Activated T-cell treated with anti-CD3 and anti-CD28 coated beads for 48 hours (primary cell): ENCODE measurements at places on chromosomes 12 and 14.

DNA sequence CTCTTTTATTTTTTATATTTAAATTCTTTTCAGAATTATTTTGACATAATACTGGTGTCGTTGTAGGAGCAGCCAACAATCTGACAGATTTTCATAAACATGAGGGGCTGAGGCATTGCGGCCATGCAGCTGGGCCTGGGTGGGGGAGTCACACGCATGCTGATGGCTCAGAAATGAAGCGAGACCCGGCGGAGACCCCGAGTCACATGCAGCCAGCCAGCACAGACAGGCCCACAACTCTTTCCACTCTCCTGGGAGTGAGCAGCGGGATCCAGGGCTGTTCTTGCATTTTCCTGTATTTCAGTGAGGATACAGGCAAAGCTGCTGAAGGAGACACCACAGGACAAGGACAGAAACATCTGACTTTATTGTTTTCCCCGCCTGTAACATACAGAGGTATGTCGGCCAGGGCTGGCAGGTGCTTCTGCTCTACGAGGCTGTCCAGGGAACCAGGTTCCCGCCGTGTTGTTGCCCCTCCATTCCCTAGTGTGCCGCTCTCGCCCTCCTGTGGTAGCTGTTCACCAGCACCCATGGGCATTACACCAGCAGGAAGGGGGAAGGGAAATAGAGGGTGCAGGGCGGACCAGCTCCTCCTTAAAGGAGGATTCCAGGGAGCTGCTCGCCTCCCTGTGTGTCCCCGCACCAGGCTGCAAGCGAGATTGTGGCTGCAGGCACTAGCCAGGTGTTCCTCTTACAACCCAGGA is 30.5 kb downstream of the FZD10 start:
- no peak for DNase-seq

GRCh38 chr12:91655966-91656365 is 473.3 kb upstream of the DCN start:
- no peak for DNase-seq

- no peak for DNase-seq
Measured at GRCh38 chr14:27528328-27528727, 930.5 kb upstream of the NOVA1 start.

GRCh38 chr12:100279607-100280244 is 12.7 kb downstream of the SCYL2 start:
- DNase-seq: no peak

DNA sequence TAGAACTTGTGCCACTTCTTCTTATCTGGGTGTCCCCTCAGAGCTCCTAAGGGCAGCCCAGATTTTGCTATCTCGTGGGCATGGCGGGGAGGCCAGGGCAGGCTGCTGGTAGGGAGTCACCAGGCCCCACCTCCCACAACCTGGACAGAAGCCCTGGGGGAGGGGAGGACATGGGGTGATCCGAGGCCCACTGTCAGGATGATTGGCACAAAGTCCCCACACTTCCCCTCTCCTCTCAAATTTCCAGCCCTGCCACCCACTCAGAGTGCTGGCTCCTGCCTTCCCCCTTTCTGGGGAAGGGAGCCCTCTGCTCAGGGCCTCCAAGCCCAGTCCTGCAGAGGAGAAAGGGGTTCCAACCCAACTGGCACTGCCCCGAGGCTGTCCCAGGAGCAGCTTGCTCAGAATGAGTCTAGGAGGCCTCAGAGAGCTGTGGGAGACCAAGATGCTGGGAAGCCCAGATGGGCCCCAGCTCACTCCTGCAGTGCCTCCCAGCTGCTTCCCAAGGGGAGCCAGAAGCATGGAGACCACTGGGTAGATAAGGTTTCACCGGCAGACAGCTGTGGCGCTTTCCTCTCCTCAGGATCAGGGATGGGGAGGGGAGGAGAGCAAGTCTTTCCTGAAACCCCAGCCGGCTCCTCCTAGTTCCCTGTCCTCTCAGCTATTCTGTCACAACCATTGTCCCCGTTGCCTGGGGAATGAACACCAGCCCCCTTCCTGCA is 82.8 kb downstream of the B4GALNT3 start:
- DNase-seq: no peak

- DNase-seq: no peak
Measured at GRCh38 chr12:89427508-89428156, 75.3 kb upstream of the DUSP6 start.

DNA sequence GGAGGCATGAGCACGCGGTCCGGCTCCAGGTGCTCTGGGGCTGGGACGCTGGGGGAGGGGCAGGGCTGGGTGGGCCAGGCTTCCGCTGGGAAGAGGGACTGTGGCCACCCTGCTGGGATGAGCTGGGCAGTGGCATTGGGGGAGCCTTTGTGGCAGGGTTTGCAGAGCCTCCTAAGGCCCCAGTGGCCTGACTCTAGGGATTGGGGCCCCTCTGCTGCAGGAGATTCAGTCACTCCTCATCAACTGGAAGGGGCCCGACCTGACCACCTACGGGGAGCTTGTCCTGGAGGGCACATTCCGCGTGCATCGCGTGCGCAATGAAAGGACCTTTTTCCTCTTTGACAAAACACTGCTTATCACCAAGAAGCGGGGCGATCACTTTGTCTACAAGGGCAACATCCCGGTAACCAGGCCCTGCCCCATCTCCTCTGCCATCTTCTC is 26.9 kb downstream of the PLEKHG3 start:
- DNase-seq: no peak

DNA sequence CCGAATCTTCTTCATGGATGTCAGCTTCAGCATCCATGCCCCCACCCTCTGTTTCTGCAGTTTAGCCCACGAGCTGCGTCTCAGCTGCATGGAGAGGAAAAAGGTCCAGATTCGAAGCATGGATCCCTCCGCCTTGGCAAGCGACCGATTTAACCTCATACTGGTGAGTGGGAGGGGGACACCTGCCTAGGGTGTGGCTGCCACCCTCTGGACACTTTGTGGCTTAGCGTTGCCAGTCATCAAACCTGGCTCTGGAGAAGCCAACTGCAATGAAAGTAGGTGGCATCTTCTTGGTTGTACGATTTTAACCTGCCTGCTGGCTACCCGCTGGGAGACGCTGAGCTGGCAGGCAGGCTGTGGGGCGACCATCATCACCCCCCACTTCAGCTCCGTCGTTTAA is 16.7 kb downstream of the DCAF4 start:
- no peak for DNase-seq

DNA sequence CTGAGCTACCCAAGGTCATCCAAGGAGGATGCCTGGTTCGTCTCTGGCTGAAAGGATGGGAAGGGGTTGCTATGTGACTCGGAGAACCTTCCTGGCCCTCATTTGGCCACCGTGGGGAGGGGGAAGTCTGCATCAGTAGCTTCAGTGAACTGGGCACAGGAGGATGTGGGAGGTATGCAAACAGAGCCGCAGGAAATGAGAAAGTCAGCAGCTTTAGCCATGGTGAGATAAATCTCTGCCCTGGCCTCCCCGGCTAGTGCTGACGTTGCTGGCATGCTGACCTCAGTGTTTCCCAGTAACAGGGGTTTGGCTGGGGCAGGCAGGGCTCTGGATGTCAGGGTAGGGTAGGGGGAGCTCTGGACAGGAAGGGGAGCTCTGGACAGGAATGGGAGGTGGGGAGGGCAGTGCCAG is 2.3 kb upstream of the CEBPE start:
- DNase-seq: no peak

- DNase-seq: no peak
Measured at GRCh38 chr12:80100591-80100990, 1.3 kb downstream of the OTOGL start.

DNA sequence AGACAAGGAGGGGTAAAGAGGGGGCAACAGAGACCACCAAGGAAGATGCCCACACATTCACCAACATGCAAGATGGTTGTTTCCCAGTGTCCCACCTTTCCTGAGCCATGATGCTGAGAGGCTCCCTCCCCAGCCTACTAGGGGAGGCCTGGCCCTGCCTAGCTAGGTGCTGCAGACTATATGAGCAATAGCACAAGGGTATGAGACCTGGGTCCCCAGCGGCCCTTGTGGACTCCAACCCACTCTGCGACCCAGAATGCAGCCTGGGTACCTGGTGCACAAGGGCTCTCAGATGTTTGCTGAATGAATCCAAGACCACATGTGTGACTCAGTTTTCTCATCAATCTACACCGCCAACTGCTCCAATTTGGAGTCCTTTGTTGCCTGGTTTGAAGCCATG is 13.9 kb downstream of the TGFB3 start:
- no peak for DNase-seq

DNA sequence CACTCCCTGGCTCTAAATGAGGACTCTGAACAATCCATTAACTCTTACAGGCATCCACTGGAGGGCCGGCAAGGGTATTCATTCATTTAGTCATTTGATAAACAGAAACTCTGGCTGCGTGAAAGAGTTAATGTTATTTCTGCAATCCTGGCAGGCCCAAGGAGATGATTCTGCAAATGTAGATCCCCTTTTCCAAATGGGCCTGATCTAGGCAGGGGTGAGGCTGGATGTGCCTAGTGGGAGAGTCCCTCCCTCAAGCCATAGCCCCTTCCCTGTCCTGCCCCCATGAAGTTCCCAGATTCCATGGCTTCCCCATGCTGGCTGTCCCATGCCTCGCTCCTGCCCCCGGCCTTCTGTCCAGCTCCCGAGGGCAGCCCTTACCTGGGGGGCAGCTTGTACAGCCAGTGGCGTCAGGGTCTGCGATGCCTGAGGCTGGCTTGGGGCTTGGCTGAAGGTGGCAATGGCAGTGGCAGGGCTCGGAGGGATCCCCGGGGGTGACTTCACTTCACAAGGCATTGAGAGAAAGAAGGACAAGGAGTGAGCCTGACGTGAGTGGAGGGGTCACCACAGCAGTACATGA is 18.4 kb downstream of the POU6F1 start:
- no peak for DNase-seq

GRCh38 chr14:73457041-73457923 is 1.1 kb downstream of the NUMB start:
- no peak for DNase-seq

GRCh38 chr12:47863467-47863866 is 41.3 kb downstream of the VDR start:
- no peak for DNase-seq

DNA sequence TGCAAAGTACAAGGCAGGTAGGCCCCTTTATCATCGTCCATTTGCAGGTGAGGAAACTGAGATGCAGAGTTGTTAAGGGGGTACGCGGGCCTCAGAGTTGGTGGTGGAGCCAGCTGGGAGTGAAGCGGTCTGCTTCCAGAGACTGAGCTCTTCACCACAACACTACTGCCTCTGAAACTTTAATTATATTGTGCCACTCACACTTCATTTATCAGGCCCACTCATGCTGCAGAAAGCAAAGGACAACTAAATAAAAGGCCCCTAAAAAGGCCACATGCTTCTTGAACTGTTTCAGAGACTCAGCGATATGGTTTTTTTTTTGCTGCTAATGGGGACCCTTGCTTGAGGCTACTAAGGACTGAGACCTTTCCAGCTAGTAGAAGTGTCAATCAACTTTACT is 153.1 kb downstream of the TTC7B start:
- no peak for DNase-seq

- no peak for DNase-seq
Measured at GRCh38 chr14:65810322-65810721, 397.8 kb downstream of the FUT8 start.

DNA sequence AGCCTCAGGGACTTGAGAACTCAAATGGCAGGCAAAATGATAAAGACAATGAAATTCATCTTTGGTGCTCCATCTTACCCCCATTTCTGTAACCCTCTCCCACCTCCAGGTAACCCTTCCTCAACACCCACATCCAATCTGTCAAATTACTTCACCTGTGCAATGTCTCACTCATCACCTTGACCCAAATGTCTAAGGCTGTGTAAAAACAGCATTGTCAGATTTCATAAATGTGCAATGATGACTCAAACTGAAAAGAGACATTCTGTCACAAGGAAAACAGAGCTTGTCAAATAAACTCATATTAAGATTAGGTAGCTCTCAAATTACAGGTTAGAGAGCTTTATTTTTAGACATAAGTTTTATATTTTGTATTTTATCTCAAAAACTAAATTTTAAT is 19.9 kb upstream of the COCH start:
- no peak for DNase-seq

- no peak for DNase-seq
Measured at GRCh38 chr12:52657250-52657902, 5.4 kb upstream of the KRT2 start.

DNA sequence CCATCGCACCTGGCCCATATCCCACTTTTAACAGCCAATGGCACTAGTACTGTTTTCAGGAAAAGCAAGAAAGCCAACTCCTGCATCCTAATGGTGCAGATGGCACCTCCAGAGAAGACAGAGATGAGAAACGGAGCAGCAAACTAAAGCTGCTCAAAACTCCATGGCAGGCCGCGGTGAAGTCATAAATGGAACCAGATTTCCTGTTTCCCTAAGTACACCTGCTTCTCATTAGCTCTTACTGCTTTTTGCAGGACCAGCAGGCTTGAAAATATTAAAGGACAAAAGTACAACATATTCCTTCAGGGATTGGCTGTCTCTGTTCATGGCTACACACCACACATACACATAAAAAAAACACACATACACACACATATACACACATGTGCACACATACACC is 36.7 kb upstream of the LGALS3 start:
- no peak for DNase-seq

GRCh38 chr12:12400793-12401192 is 43.9 kb downstream of the BORCS5 start:
- no peak for DNase-seq

GRCh38 chr12:67649261-67649569 is 670 bp downstream of the DYRK2 start:
- no peak for DNase-seq

DNA sequence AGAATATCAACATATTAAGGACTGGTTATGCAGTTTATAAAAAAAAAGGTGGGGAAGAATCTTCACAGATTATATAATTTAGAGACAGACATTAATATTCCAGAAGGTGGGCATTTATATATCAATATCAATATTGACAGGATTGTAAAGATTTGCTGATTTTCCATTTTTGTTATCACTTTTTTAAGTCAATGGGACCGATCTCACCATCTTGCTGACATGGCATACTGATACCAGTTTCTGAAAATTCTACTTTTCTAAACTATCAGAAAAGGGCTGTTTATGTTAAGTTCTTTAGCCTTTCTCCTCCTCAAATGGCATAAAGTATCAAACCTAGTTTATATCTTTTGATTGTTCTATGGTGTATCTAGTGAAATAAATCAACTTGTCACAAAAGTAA is 344.1 kb upstream of the SOX5 start:
- DNase-seq: no peak

- no peak for DNase-seq
Measured at GRCh38 chr12:124351422-124351821, 56.5 kb downstream of the RFLNA start.

DNA sequence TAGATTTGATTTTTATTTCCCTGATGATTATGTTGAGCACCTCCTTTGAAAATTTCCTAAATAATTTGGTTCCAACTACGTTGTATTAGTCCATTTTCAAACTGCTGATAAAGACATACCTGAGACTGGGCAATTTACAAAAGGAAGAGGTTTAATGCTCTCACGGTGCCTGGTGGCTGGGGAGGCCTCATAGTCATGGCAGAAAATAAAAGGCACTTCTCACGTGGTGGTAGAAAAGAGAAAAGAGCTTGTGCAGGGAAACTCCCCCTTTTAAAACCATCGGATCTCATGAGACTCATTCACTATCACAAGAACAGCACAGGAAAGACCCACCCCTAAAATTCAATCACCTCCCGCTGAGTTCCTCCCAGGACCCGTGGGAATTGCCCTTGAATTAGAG is 372.3 kb downstream of the RPL10L start:
- no peak for DNase-seq
